ENCODE measurements at places on chromosomes 13 and 19. TPM values are rescaled to one million over a fixed set of nuclear protein-coding genes. Genes with fewer than 3 reads are reported as not detected.

- DNase-seq: no peak
These were observed 22.1 kb upstream of the RASA3 start for GRCh38 chr13:114154476-114154875.

The IGFL3 gene
- not detected for total RNA-seq

DNA sequence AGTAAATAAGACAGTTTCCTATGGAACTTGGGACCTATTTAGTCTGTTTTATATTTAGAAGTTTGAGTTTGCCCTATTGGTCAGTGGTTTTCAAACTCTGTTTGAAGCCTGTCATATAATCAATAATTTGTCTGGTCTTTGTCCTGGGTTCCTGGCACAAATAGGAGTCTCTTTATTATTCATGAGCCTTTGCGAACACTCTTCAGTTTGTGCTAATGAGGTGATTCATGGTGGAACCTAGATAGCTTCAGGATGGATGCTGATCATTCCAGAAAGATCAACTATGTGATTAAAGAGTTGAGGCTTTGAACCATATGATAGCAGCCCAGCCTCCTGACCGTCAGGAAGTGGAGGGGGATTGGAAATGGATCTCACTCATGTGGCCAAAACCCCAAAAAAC is 10.0 kb upstream of the VWA8 start:
- DNase-seq: no peak

DNA sequence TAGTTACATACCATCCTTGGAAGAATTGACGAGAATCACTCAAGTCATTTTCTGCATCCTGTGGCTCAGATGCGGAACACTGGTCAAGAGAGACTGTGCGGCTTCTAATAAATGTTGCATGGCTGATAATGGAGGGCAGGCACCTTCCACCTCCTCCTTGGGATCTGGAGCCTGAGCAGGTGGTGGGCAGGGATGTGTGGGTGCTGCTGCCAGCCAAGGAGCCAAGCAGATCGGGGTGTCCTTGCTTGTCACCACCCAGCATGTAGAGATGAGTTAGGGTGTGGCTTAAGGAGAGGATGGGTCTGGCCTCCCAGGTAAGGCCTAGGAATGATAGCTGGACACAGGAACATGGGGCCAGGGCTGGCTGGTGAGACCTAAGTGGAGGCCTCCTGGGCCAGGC is 17.5 kb downstream of the GPI start:
- no peak for DNase-seq
